ENCODE measurements at places on chromosomes 6 and 20.

GRCh38 chr6:75283907-75284631, 523 bp downstream of the TMEM30A start:
- peak; percentile 10 for ATAC-seq

DNA sequence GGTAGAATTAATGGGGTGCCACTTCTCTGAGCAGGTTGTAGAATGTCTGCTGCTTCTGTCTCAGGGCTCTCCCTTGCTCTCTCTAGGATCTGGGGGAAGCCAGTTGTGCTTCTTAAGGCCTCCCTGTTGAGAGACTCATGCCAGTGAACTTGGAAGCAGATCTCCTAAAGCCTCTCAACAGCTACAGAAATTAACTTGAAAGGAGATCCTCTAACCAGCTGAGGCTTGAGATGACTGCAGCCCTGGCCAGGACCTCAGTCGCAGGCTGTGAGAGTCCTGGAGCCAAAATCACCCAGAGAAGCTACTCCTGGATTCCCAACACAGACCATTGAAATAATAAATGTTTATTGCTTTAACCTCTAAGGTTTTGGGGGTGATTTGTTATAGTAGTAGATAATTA, 180.2 kb upstream of the MARCKS start:
- ATAC-seq, result no peak

GRCh38 chr6:137827977-137828810, 38.9 kb upstream of the TNFAIP3 start:
- ATAC-seq, result peak; percentile 71

- ATAC-seq, result no peak
These were observed 24.8 kb downstream of the C6orf62 start for GRCh38 chr6:24694198-24694597.

DNA sequence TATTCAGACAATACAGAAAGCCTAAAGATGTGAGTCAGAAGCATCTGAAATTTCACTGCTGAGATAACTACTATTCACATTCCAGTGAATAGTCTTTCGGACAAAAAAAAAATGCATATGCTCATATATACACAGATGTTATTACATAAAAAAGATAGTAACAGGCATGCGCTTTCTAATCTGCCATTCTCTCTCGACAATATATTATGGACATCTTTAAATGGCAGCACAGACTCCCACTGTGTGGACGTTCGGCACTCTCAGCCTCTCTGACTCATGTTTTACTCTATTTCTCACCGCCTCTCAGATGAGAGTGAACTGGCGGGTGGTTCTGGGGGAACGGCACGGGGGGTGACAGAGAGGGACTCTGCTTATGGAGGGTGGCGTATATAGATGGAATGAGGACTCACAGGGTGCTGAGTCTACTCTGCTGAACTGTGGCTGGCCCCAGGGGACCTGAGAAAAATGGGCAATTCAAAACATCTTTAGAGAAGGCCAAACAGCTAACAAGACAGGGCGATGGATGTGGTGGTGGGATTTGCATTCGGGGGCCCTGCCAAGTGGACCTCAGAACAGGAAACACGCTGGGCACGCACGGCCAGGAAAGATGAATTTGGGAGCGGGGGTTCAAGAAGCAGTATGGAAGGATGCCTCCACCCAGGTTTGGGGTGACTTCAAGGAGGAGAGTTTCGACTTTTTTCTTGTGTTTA, 68.9 kb downstream of the MDGA1 start:
- no peak for ATAC-seq

DNA sequence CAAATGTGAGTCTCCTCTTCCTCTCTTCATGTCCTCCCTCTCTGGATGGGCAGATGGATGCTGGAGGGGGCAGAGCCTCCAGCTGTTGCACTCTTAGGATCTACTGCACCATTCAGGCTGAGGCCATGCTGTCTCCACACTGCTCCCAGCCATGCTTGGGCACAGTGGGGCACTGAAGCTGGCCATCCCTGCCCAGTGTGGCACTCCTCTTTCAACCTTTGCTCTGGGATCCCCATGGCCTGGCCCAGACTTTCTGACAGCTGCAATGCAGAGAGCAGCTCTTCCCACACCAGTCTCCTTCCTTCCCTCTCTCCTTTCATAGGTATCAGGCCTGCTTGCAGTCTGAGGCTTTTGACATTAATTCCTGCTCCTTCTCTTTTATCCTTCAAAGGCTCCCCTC, 9.3 kb downstream of the KCNK17 start:
- no peak for ATAC-seq

- ATAC-seq, result no peak
These were observed 41.2 kb upstream of the SLC35D3 start for GRCh38 chr6:136880748-136881460.

DNA sequence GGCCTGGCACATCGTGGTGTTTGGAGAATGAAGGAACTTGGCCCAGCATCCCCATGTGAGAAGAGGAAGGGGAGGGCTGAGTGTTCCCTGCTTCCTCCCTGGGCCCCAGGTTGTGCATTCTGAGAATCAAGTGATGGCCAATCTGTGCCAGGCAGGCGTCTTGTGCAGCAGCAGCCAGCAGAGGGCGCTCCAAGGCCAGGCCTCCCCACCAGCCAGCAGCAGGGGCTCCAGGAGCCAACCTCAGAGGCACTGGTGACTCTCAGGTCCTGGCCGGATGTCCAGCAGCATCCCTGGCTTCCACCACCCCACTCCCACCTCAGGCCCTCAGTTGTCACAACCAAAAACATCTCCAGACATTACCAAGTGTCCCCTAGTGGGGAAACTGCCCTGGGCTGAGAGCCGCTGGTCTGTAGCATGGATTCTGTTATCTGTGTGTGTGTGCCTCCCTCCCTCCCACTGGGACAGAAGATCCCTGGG, 192.0 kb downstream of the PREX1 start:
- peak; percentile 67 for ATAC-seq

DNA sequence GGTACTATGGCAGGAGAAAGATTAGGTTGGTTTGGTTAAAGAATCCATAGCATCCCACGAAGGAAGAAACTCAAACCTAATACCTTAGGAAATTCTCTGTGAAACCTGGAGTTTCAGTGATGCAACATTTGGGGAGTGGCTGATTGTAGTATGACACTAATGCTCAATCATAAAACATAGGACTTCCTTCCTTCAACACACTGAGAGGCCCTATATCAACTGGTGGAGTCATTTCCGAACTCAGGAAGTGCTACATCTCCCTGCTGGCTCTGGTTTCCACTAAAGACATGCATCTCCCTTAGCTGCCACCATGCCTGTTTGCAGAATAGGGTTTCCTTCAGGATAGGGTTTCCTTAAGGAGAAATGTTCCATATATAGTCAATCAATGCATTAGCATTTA, 5.2 kb upstream of the MANEA start:
- no peak for ATAC-seq

- peak; percentile 78 for ATAC-seq
These were observed at the start of gene GABBR1 for GRCh38 chr6:29632789-29633533. TSS of gene GABBR1 (minus strand) at chr6:29633183. CDS start at chr6:29632385, 798 bp downstream.
